GM06990 (cell line): ENCODE measurements at places on chromosomes 13 and 19.
A peak's percentile ranks its signal among the peaks of the same experiment; 100 is the strongest.

- DNase-seq, result no peak
These were observed 40.6 kb downstream of the TPT1 start for GRCh38 chr13:45300190-45300985.

- peak; percentile 19 for DNase-seq
These were observed 137.5 kb downstream of the FREM2 start for GRCh38 chr13:38824342-38824741.

DNA sequence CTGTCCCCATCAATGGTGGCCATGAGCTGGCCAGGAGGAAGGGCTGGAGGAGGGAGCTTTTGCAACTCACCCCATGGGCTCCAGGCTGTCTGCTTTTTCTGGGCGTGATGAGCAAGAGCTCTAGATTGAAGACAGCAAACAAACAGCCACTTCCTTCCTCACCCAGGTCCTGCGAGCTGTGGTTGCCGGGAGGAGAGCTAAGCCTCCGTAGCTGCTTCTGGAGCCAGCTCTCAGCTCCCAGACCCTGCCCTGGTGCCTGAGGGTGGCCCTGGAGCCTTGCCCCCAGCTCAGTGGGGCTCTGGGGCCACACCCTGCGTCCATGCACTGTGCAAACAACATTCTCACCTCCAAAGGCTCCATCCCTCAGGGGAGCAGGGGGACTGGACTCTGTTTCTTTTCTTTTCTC lies 6.2 kb downstream of the MYO1F start:
- DNase-seq, result no peak

GRCh38 chr13:30831515-30831914 lies 74.6 kb upstream of the MEDAG start:
- DNase-seq, result no peak

DNA sequence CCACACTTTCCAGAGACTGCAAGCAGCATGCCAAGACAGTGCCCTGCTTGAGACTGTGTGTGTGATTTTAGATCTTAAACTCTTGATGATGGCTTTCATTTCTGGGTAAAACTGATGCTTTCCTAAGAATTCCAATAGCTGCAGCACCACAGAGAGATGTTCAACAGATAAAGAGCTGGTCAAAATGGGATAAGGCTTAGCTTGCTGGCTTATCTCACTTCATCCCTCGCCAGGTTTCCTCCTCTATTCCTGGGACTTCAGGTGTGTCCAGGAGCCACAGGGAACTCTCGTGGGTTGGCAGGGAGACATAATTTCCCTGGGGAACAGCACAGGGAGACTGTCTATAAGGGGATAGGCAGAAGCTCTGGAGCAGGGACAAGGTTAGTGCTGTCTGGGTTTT lies 137.3 kb downstream of the KCTD15 start:
- DNase-seq, result no peak

DNA sequence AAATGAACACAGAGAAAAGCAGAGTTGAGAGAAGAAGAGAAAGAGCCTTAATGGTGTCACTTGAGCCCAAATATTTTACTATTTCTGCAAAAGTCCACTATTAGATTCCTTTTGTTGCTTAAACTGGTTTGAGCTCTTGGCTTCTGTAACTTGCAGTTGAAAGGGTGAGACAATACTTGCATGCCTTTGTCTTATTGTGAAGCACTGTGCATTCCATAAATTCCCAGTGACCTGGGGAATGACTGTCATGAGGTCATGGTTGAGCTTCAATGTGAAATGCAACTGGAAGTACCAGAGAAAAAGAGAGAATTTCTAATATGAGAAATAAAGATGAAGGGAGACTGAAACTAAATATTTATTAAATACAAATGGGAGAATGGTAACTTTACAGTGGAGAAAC lies 310.9 kb downstream of the TDRD3 start:
- no peak for DNase-seq

DNA sequence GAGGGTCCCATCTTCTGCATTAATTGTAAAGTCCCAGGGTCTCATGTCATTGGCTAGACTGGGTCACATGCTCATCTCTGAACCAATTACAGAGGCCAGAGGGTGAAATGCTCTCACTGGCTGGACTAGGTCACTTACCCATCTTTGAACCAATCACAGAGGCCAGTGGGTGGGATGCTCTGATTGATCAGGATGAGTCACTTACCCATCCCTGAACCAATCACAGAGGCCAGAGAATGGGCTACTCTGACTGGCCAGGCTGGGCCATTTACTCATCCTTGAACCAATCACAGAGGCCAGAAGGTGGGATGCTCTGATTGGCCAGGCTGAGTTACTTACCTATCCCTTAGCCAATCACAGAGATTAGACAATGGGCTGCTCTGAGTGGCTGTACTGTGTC lies 5.3 kb downstream of the MISP start:
- DNase-seq, result peak; percentile 42

DNA sequence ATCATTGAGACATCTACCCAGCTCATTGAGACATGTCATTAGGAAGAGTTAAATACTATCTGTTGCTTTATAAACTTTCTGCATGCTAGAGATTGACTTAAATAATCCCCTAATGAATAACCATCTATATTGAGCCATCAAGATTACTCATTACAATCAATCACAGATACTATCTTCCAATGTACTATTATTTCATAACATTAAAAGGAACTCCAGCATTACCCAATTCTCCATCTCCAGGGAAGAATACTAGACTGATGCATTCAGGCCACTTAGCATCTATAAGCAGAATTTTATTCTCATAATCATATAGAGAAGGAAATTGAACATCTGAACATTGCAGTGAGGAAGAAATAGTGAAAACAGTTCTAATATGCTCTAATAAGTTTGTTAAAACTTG lies 8.0 kb downstream of the EPSTI1 start:
- DNase-seq, result no peak

DNA sequence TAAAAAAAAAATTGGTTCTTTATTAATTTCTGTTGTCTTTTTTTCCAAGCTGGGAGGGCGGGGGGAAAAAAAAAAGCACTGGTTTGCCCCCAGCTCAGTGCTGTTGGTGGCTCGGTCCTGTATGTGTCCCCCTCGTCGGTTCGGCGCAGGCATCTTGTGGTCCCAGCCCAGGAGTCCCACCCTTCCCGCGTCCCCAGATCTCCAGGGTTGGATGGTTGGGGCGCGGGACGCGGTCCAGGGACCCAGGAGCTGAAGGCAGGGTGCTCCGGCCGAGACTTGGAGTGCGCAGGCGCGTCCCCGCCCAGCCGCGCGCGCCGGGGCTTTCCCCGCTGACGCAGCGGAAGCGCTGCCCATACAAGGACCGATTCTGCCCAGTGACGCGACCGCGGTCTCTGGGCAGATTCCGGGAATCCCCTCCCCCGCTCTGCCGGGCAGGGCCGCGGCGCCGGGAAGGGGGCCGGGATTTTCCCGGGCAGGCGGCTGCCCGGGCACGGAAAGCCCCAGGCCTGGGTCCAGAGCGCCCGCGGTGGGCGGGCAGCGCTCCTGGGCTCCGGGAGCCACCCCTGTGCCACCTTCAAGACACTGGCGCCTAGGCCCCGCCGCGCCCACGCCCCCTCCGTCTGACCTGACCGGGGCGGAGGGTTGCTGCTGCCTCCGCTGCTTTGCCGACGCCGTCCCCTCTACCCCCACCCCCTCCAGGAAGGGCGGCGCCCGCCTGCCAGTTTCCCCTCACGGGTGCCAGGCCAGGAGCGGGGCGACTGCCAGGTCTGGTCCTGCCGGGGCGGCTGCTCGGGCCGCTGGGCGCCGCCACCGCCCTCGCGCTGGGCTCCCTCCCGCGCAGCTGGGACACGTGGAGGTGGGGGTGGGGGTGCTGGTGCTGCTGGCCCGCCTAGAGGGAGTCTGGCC lies 2.3 kb downstream of the JUNB start:
- DNase-seq, result peak; percentile 98

DNA sequence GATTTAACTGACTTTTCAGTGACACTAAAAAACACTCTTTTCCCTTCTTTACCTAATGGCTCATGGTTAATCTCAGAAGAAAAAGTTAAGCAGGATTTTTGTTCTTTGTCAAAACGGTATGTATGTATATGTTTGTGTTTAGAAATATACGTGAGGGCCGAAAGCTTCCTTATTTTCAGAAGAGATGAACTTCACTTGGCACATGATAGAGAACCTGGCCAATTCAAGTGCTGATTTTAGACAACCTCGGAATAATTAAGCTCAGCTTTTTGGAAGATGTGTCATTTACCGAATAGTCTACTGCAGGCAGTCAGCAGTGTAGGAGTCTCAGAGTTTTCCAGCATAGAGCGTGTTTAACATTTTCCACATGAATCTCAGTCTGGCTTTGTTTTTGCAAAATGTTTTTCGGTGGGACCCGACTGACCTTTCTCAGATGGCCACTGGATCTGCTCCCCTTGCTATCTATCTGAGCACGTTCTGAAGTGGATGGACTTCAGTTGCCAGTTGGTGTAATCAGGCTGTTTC lies 4.6 kb downstream of the RNASEH2B start:
- no peak for DNase-seq

DNA sequence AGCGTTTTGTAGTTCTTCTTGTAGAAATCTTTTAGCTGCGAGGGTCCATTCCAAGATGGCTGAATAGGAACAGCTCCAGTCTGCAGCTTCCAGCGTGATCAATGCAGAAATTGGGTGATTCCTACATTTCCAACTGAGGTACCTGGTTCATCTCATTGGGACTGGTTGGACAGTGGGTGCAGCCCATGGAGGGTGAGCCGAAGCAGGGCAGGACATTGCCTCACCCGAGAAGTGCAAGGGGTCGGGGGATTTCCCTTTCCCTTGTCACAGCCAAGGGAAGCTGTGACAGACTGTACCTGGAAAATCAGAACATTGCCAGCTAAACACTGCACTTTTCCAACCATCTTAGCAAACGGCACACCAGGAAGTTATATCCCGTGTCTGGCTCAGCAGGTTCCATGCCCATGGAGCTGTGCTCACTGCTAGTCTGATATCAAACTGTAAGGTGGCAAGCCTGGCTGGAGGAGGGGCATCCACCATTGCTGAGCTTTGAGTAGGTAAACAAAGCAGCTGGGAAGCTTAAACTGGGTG lies 176.0 kb upstream of the SPRY2 start:
- no peak for DNase-seq

GRCh38 chr19:17806945-17807344 lies 12.0 kb downstream of the B3GNT3 start:
- DNase-seq, result no peak

- no peak for DNase-seq
These were observed 83.0 kb downstream of the FLT1 start for GRCh38 chr13:28411831-28412353.

DNA sequence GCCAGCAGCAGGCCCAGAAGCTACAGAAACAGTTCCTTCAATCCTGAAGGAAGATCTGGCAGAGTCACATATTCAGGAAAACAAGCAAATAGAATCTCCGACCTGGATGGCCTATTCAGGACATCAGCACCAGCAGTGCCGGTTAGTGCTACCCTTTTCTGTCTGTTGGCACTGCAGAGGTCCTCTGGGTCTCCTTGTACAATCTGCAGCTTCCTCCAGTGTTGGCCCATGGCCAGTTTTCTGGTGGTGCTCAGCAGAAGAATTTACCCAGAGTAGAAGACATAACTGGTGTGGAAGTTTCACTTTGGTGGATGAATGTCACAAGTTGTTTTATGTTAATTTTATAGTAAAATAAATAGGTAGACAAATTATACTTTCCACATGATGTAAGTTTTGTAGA lies 498.1 kb downstream of the COG6 start:
- DNase-seq, result no peak

DNA sequence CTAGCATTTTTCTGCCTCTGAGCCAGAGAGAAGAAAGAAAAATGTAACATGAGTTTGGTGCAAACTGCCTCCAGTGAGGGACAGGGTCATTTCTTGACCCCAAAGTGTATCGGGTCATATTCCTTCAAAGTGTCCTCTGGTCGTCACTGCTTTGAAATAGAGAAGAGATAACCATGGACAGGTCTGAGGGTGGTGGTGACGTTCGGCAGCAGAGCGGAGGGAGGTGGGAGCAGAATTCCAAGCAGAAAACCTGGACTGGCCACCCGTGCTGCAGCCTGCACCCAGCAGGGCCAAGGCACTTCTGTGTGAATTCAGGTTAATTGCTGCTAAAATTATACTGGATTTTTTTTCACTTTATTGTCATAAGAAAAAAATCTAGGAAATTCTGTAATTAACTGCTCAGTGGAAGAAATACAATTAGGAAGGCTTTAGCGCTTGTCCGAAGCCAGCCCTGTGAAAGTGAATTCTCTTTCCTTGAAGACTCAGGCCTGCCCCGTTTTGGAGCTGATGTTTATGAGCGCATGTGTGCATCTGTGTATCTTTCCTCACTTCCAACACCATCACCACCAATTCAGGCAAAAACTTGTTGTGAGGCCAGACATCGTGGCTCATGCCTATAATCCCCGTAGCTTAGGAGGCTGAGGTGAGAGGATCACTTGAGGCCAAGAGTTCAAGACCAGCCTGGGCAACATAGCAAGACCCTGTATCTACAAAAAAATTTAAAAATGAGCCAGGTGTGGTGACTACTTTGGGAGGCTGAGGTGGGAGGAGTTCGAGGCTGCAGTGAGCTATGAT lies 37.9 kb upstream of the UBAC2 start:
- no peak for DNase-seq

DNA sequence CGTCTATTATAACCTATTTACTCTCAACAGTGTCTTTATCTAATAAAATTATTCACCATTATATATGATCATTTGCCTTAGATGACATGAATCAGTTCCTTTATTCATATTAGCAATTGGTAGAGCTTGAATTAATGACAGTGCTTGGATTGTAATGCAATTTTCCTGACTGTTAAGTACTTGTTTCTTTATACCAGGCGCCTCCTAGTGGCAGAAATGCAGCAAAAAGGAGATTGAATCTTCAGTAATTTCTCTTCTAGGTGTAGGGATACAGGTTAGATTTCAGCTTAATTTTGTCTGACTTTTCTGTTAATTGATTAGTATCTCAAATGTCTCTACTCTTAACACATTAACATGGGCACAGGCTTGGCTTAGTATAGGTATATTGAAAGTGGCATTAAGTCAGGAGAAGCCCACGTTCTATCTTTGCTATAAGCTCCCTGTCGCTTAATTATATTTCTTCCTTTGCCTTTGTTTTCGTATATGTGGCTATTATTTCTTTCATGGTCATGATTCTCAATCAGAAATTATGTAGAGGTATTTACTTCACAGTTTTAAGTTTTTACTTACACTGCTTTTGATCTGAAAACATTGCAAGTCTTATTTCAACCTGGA lies 9.1 kb upstream of the LHFPL6 start:
- no peak for DNase-seq

GRCh38 chr13:113122550-113123225 lies at the start of gene F10:
Gene F10, plus strand, starts transcription at chr13:113122799. Its CDS starts 57 bp downstream, at chr13:113122856.
- DNase-seq, result no peak

DNA sequence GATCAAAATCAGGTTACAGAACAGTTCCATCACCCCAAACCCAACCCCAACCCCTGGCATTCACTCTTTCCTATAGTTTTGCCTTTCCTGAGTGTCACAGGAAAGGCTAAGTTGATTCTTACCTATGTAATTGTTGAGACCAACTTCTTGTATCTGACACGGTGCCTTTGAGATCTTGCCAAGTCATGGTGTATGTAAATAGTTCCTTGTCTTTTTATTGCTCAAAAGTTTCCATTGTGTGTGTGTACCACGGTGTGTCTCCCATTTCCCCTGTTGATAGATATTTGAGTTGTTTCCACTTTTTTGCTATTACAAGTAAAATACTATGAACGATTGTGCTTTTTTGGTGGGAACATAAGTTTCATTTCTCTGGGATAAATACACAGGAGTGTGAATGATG lies 3.3 kb upstream of the IGFL2 start:
- no peak for DNase-seq

- no peak for DNase-seq
These were observed 5.4 kb downstream of the GPR180 start for GRCh38 chr13:94607056-94607455.
